OCI-LY7 (cell line): ENCODE measurements at places on chromosomes 5 and 9. TPM values are rescaled to one million over a fixed set of nuclear protein-coding genes. Genes with fewer than 3 reads are reported as not detected.
A peak's percentile ranks its signal among the peaks of the same experiment; 100 is the strongest.

The CDC20B gene
- not detected in 2 replicates for total RNA-seq

DNA sequence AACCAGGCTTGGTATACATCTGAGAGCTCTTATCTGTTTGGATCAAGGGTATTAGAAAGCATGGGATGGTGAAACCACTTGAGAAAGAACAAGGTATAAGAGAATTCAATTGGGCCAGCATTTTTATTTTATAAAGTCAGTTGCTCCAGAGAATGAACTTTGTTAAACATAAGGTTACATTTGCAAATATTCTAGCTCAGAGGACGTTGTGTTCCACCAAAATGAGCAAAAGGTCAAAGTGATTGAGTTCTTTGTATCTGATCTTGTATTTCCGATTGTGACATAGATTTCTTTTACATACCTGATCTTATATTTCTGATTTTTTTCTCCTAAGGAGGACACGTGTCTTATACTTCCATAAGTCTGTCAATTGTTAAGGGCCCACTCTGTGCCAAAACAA is 8.6 kb upstream of the STARD4 start:
- no peak for DNase-seq

The PCDHGA12 gene
- total RNA-seq, result 3.0 and 3.4 TPM in 2 replicates

GRCh38 chr5:126309860-126310259 is 113.3 kb upstream of the GRAMD2B start:
- no peak for DNase-seq

GRCh38 chr5:66197764-66198405 is 53.8 kb downstream of the SREK1 start:
- no peak for DNase-seq

- peak; percentile 74 for DNase-seq
These were observed 19.6 kb upstream of the LIX1 start for GRCh38 chr5:97162045-97162444.
